ENCODE measurements at places on chromosomes 7 and 10. TPM values are rescaled to one million over a fixed set of nuclear protein-coding genes. Genes with fewer than 3 reads are reported as not detected.

- H3K36me3 ChIP-seq, result no peaks in the 10 kb centered on the region
- H3K27ac ChIP-seq, result no peak overlapping the region
- no peak overlapping the region for H3K4me3 ChIP-seq
- no peak for DNase-seq
- H3K27me3 ChIP-seq, result peaks cover 24% of the 10 kb centered on the region
These were observed 31.5 kb downstream of the PRSS2 start for GRCh38 chr7:142802301-142802700.

GRCh38 chr7:29319719-29320521 lies 125.3 kb downstream of the CHN2 start:
- H3K4me1 ChIP-seq, result no peaks in the 10 kb centered on the region
- H3K27me3 ChIP-seq, result no peaks in the 10 kb centered on the region
- no peaks in the 10 kb centered on the region for H3K36me3 ChIP-seq

DNA sequence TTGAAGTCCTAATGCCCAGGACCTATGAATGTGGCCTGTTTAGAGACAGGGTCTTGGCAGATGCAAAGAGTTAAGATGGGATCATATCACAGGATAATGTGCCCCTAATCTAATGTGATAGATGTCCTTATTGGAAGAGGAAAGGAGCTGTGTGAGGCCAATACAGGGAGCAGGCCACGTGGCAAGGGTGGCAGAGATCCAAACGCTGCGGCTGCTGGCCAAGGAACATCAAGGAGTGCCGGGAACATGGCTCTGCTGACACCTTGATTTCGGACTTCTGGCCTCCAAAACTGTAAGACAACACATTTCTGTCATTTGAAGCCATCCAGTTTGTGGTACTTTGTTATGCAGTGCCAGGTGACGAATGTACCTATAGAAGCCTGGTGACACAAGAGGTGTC lies 37.7 kb upstream of the EZH2 start:
- H3K27ac ChIP-seq, result no peak overlapping the region
- no peaks in the 10 kb centered on the region for H3K36me3 ChIP-seq
- no peaks in the 10 kb centered on the region for H3K4me1 ChIP-seq
- no peak for DNase-seq
- no peak overlapping the region for H3K4me3 ChIP-seq

GRCh38 chr10:19816411-19817230 lies at the start of gene PLXDC2:
PLXDC2 (plus strand) TSS chr10:19816432.
- H3K36me3 ChIP-seq, result no peaks in the 10 kb centered on the region
- peaks cover 25% of the 10 kb centered on the region for H3K4me1 ChIP-seq
- peak within 1 kb of the TSS; percentile 79 for H3K4me3 ChIP-seq
- H3K27ac ChIP-seq, result peak within 1 kb of the TSS; percentile 45
- H3K27me3 ChIP-seq, result no peaks in the 10 kb centered on the region

DNA sequence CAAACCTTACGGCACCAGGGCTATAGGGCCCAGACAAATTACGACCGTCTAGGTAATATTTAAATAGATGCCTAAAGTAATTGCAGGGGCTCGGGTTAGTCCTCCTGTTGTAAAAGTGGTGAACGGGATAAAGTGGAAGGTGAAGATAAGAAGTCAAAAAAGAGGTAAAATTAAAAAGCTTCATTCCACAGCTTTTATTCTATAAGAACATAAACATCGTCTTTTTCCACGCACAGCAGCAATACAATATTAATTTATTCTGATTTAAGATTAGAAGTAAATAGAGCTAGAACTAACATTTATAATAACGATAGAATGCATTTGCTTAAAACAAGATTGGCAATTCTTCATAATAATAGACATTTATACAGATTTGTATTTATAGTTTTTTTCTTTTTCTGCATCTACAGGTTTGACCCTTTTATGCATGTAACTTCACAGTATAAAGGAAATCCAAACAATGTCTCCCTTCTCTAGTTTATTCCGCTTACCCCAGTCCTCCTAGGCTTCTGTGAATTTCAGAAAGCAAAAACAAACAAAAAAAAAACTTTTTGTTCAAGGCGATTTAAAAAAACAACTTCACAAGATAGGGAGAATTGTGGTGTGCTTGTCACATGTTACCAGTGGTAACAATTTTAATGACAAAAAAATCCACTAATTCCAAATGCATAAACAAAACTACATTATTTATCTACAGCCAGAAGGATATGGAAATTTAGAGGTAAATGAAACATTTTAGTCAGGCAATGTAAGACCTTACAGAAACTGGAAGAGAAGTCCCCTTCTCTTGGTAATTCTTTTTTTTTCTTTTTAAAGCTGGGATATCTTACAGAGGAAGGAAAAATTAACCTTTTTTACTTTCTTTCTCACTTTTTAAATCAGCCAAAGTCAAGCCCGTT lies 3.4 kb downstream of the HOXA10 start:
- H3K36me3 ChIP-seq, result no peaks in the 10 kb centered on the region
- H3K27ac ChIP-seq, result peak overlapping the region; percentile 87
- peak overlapping the region; percentile 94 for H3K4me3 ChIP-seq
- H3K4me1 ChIP-seq, result peaks cover 32% of the 10 kb centered on the region
- peaks cover 6% of the 10 kb centered on the region for H3K27me3 ChIP-seq
- DNase-seq, result no peak

DNA sequence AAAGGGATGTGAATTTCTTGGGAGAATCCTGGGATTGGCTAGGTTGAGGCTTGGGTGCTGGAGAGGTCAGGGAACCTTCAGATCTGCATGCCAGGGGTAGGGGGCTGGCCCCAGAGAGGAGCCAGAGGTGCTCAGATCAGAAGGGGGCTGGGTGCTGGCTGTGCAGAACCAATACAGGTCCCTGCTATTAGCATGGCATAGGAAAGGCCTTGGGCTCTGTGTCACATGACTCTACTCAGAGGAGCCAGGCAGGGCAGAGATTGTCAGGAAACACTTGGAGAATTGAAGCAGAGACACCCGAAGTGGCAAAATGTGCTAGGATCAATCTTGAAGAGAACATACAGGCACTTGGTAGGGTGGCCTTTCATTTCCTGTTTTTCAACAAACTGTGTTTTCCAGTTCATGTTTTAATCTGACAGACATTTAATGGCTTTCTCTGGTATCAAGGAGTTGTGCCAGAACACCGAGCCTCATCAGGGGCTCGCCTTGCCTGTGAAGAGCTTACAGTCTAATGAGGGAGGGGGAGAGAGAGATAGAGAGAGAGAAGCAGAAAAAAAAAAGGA lies 498.9 kb downstream of the RPS24 start:
- no peak overlapping the region for H3K4me3 ChIP-seq
- no peak for DNase-seq
- no peaks in the 10 kb centered on the region for H3K36me3 ChIP-seq
- no peaks in the 10 kb centered on the region for H3K4me1 ChIP-seq
- H3K27ac ChIP-seq, result no peak overlapping the region

- H3K27me3 ChIP-seq, result no peaks in the 10 kb centered on the region
- no peak overlapping the region for H3K27ac ChIP-seq
- no peak overlapping the region for H3K4me3 ChIP-seq
- no peak for DNase-seq
- H3K36me3 ChIP-seq, result peaks cover 14% of the 10 kb centered on the region
- no peaks in the 10 kb centered on the region for H3K4me1 ChIP-seq
These were observed 79.1 kb downstream of the FAM53B start for GRCh38 chr10:124665091-124665490.

GRCh38 chr7:129084801-129085551 lies 30.1 kb upstream of the TNPO3 start:
- H3K27me3 ChIP-seq, result no peaks in the 10 kb centered on the region
- H3K4me3 ChIP-seq, result no peak overlapping the region
- H3K36me3 ChIP-seq, result no peaks in the 10 kb centered on the region
- H3K27ac ChIP-seq, result no peak overlapping the region
- DNase-seq, result no peak

DNA sequence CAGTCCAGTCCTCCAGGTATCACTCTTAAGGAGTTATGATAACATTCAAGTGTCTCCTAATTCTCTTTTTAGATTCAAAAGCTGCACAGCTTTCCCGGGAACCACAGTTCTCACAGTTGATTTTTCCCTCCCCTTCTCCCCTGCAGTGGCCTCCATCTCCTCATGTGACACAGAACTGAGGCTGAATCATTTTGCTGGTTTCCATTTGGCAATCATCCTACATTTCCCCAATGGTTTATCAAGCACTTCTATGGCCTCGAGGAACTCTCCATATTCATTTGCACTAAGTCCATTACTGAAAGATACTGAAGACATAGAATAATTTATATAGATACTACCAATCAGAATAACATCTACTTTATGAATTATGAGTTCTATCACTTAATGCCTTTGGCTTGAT lies 484.9 kb downstream of the GPAM start:
- no peak overlapping the region for H3K4me3 ChIP-seq
- no peaks in the 10 kb centered on the region for H3K36me3 ChIP-seq
- no peak for DNase-seq
- no peak overlapping the region for H3K27ac ChIP-seq

GRCh38 chr7:128091106-128091505 lies 59.9 kb upstream of the LRRC4 start:
- no peaks in the 10 kb centered on the region for H3K4me1 ChIP-seq
- no peak overlapping the region for H3K27ac ChIP-seq
- peaks cover 45% of the 10 kb centered on the region for H3K36me3 ChIP-seq
- H3K4me3 ChIP-seq, result no peak overlapping the region
- H3K27me3 ChIP-seq, result no peaks in the 10 kb centered on the region
- no peak for DNase-seq

DNA sequence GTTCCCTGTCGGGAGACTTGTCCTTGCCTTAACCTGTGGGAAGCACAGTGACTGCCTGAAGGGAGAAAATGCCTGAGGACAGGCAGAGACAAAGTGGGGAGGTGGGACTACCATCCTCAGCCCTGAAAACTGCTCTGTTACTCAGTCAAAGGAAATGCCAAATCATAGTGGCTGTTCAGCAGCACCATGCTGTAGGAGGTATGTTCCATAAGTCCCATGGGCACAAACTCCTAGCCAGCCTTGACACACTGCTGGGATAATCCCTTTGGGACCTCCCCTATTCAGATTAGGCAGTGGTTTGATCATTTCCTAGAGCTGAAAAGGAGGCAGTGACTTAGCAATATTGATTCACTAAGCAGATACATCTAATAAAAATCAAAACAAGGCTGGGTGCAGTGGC lies 80.1 kb downstream of the MCU start:
- H3K4me1 ChIP-seq, result no peaks in the 10 kb centered on the region
- H3K36me3 ChIP-seq, result no peaks in the 10 kb centered on the region
- no peak for DNase-seq
- H3K27me3 ChIP-seq, result no peaks in the 10 kb centered on the region
- no peak overlapping the region for H3K27ac ChIP-seq
- H3K4me3 ChIP-seq, result no peak overlapping the region

- no peaks in the 10 kb centered on the region for H3K36me3 ChIP-seq
- no peak overlapping the region for H3K4me3 ChIP-seq
- H3K4me1 ChIP-seq, result peaks cover 19% of the 10 kb centered on the region
These were observed 35.5 kb upstream of the CABCOCO1 start for GRCh38 chr10:61627266-61627665.

DNA sequence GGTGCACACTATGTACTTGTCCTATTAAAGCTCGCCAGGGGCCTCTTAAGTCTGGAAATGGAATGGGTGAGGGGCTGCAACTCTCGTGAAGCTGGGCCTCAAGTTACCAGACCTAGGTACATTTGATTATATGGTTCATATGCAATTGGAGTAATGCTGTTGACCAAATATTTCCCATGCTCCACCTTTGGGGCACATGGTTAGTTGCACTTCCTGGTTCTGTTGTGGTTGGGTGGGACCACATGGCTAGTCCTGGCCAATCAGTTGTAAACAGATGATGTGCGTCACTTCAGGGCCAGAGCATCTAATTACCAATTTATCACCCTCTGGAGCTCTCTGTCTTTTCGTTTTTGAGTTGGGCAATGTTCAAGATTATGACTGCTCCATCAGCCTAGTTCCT lies 39.5 kb upstream of the OPN4 start:
- H3K4me3 ChIP-seq, result no peak overlapping the region
- no peak overlapping the region for H3K27ac ChIP-seq
- no peak for DNase-seq
- peaks cover 4% of the 10 kb centered on the region for H3K4me1 ChIP-seq

- peaks cover 3% of the 10 kb centered on the region for H3K36me3 ChIP-seq
- H3K4me1 ChIP-seq, result no peaks in the 10 kb centered on the region
- H3K27ac ChIP-seq, result no peak overlapping the region
- H3K27me3 ChIP-seq, result no peaks in the 10 kb centered on the region
These were observed 52.6 kb downstream of the PLEKHA8 start for GRCh38 chr7:30080818-30081217.

DNA sequence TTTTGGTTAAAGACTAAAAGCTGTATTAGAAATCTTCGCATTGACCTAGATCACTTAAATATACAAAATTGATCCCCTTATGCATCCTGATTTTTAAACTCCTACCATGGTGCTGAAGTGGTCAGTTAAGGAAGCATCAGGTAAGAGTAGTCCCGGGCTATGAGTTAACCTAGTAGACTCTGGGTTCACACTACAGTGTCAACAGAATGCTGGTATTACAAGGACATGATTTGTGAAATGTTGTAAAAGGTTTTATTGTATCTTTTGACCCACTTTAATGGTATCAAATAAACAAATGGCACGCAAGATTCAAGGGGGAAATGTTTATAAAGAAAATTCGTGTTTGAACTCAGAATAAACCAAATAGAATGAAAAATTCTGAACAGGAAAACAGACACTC lies 36.8 kb downstream of the RTKN2 start:
- no peak overlapping the region for H3K27ac ChIP-seq
- peaks cover 31% of the 10 kb centered on the region for H3K4me1 ChIP-seq
- no peaks in the 10 kb centered on the region for H3K27me3 ChIP-seq
- H3K4me3 ChIP-seq, result no peak overlapping the region
- DNase-seq, result no peak

GRCh38 chr10:66307826-66308225 lies 618.0 kb upstream of the LRRTM3 start:
- H3K27ac ChIP-seq, result no peak overlapping the region
- no peaks in the 10 kb centered on the region for H3K36me3 ChIP-seq
- DNase-seq, result no peak
- no peak overlapping the region for H3K4me3 ChIP-seq
- H3K27me3 ChIP-seq, result no peaks in the 10 kb centered on the region
- H3K4me1 ChIP-seq, result no peaks in the 10 kb centered on the region

- H3K27me3 ChIP-seq, result no peaks in the 10 kb centered on the region
- no peak overlapping the region for H3K27ac ChIP-seq
- H3K4me1 ChIP-seq, result no peaks in the 10 kb centered on the region
- DNase-seq, result no peak
- no peak overlapping the region for H3K4me3 ChIP-seq
These were observed 26.5 kb upstream of the ZNF107 start for GRCh38 chr7:64639267-64640001.

- no peak for DNase-seq
- H3K4me3 ChIP-seq, result no peak overlapping the region
- H3K27ac ChIP-seq, result no peak overlapping the region
- H3K4me1 ChIP-seq, result peaks cover 5% of the 10 kb centered on the region
These were observed 34.6 kb upstream of the HECW1 start for GRCh38 chr7:43077732-43078391.

DNA sequence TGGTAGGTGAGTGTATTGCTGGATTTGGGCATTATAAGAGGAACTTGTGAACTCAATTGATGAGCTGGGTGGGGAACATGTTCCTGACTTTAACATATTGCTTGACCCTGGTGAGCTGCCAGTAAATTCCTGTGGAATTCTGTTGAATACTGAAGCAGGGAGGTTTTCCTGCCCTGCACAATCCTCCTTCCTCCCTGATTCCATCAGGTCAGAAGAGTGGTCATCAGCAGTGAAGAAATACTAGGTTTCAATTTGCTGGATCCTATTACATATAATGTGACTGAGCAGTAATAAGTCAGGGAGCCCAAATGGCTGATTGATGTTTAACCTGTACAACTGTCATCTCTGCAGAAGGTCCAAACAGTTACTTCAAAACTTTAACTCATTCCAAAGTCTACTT lies 581.2 kb downstream of the SUGCT start:
- no peak overlapping the region for H3K4me3 ChIP-seq
- DNase-seq, result no peak
- no peaks in the 10 kb centered on the region for H3K36me3 ChIP-seq
- H3K4me1 ChIP-seq, result peaks cover 33% of the 10 kb centered on the region
- H3K27ac ChIP-seq, result no peak overlapping the region

Gene AGBL3
- 0.57 TPM for polyA plus RNA-seq

Gene SLC18A3
- not detected for polyA plus RNA-seq

Gene IFIT1B
- polyA plus RNA-seq, result not detected

Gene LIPN
- not detected for polyA plus RNA-seq

Gene GRID2IP
- 0.01 TPM for polyA plus RNA-seq

All from keratinocyte (primary cell).